ENCODE measurements at places on chromosomes 4 and X. TPM values are rescaled to one million over a fixed set of nuclear protein-coding genes. Genes with fewer than 3 reads are reported as not detected.

The RHOXF1 gene
- 2.7 TPM for polyA plus RNA-seq

DNA sequence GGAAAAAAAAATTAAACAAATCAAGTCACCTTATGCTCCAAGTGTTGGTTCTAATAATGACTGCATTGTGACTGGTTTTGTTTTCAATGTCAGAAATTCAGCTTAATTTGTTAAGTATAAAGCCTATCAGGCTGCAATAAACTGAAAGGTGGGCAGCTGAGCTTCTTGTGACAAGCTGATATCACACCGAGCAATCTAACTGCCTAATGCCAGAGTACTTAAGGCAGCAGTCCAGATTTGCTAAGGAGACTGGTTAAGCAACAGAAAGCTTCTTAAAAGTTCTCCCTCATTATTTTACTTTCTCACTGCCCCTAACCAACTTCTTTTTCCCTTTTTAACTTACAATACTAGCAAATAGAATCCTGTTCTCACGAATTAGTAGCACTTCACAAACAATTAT is 201.0 kb downstream of the MAB21L2 start:
- H3K4me1 ChIP-seq = no peaks in the 10 kb centered on the region
- no peak for DNase-seq
- no peak overlapping the region for H3K27ac ChIP-seq
- H3K4me3 ChIP-seq = no peak overlapping the region
- H3K27me3 ChIP-seq = no peaks in the 10 kb centered on the region
- peaks cover 3% of the 10 kb centered on the region for H3K36me3 ChIP-seq

The NUP54 gene
- 37.1 TPM for polyA plus RNA-seq

- H3K4me3 ChIP-seq = no peak overlapping the region
- H3K27ac ChIP-seq = no peak overlapping the region
- no peaks in the 10 kb centered on the region for H3K27me3 ChIP-seq
These were observed 468.2 kb upstream of the DIPK2B start for GRCh38 chrX:45668686-45669443.

DNA sequence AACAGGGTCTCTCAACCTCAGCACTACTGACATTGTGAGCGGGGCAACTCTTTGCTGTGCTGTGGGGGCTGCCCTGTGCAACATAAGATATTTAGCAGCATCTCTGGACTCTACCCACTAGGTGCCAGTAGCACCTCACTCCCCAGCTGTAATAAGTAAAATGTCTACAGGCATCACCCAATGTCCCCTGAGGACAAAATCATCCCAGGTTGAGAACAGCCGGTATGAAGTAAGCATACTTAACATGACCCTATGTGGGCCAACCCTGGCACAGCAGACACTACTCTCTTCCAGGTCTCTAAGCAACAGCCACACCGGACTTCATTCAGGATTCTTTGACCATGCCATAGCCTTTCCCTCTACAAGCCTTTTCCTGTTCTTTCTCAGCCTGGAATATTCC is 10.5 kb upstream of the MGST2 start:
- DNase-seq = no peak
- H3K4me1 ChIP-seq = peaks cover 28% of the 10 kb centered on the region
- H3K27ac ChIP-seq = no peak overlapping the region
- no peaks in the 10 kb centered on the region for H3K27me3 ChIP-seq

The SYN1 gene
- polyA plus RNA-seq = 0.34 TPM

GRCh38 chrX:120242813-120243212 is 7.8 kb upstream of the ZBTB33 start:
- H3K27ac ChIP-seq = no peak overlapping the region
- H3K36me3 ChIP-seq = peaks cover 6% of the 10 kb centered on the region
- peaks cover 8% of the 10 kb centered on the region for H3K4me1 ChIP-seq
- no peak overlapping the region for H3K4me3 ChIP-seq

The SLC9B1 gene
- polyA plus RNA-seq = 2.7 TPM

DNA sequence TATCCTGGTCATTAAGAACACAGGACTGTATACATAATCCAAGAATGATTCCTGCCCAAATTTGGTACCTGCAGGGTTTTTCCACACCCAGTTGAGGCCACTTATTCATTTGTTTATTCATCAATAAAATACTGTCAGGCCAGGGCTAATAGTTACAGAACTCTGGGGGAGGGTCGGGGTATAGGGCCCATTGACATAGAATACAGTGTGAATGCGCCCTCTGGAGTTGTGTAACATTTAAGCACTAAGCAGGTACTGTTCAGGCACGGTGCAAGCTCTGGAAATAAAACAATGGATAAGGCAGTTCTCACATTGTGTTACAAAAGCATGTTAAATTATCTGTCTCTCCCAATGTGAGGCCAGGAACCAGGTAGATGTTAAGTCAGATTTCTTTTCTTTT is 30.8 kb upstream of the LRBA start:
- H3K27me3 ChIP-seq = no peaks in the 10 kb centered on the region
- no peak overlapping the region for H3K4me3 ChIP-seq
- H3K4me1 ChIP-seq = no peaks in the 10 kb centered on the region

The RAP2C gene
- polyA plus RNA-seq = 18.5 TPM

- no peak overlapping the region for H3K27ac ChIP-seq
- DNase-seq = no peak
- H3K4me1 ChIP-seq = peaks cover 25% of the 10 kb centered on the region
- H3K4me3 ChIP-seq = no peak overlapping the region
- peaks cover 29% of the 10 kb centered on the region for H3K36me3 ChIP-seq
These were observed 3.7 kb upstream of the SRP72 start for GRCh38 chr4:56463711-56464110.

The CRMP1 gene
- not detected for polyA plus RNA-seq

DNA sequence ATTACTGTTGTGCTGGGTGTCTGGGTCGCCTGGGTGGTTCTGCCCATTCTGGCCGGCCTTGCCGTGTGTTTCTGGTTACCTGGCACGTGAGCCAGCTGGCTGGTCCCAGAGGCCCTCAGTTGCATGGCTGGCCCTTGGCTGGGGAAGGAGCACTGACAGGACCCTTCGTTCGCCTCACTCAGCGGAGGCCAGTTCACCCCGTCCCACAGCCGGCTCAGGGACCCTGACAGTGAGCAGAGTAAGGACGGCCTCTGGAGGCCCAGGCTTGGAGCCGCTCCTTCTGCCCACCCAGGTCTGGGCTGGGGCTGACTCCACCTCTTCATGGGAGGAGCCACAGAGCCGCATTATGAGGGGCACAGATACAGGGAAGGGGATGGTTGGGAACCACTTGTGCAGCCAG is 20.3 kb upstream of the HGFAC start:
- H3K4me1 ChIP-seq = no peaks in the 10 kb centered on the region
- peaks cover 11% of the 10 kb centered on the region for H3K36me3 ChIP-seq
- H3K27me3 ChIP-seq = no peaks in the 10 kb centered on the region
- no peak overlapping the region for H3K27ac ChIP-seq
- DNase-seq = no peak
- H3K4me3 ChIP-seq = no peak overlapping the region

DNA sequence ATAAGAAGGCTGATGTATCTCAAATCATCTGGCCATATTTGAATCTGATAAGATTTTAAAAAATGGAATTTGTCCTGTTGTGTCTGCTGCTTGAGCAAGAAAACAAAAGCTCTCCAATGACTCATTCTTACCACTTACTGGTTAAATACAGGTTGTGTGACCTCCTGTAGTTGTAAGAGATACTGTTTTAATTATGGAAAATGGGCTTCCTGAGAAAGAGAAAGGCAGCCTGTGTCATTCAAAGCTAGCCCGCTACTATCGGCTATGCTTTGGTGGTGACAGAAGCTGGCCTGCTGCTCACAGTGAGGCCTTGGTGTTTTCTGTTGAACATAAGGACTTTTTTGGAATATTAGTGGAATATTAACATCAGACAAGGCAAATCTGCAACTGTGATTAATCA is 1722.1 kb upstream of the PCDH10 start:
- no peak overlapping the region for H3K4me3 ChIP-seq
- no peaks in the 10 kb centered on the region for H3K4me1 ChIP-seq
- no peak for DNase-seq

DNA sequence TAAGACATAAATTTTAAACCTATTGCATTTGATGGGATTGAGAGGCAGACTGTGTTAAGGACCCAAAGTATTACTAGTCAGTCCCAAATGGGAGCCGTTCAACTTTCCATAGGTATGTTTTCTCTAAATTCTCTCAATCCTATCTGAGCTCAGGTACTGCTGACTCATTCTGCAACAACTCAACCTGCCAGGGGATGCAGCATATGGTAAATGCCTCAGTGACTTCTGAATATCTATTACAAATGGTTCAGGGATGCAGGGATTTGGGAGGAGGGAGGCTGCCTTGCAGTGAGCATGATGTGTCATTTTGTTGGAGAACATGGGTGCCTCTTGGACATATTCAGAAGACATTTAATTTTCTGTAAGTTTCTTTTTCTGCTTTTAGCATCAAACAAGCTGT is 97.3 kb downstream of the HDAC8 start:
- no peak for DNase-seq
- H3K27ac ChIP-seq = no peak overlapping the region
- no peaks in the 10 kb centered on the region for H3K27me3 ChIP-seq
- H3K4me3 ChIP-seq = no peak overlapping the region
- peaks cover 8% of the 10 kb centered on the region for H3K36me3 ChIP-seq

The CDS1 gene
- polyA plus RNA-seq = 0.11 TPM

- no peak overlapping the region for H3K4me3 ChIP-seq
- no peak overlapping the region for H3K27ac ChIP-seq
- H3K36me3 ChIP-seq = no peaks in the 10 kb centered on the region
- no peak for DNase-seq
- H3K27me3 ChIP-seq = no peaks in the 10 kb centered on the region
These were observed 1.4 kb upstream of the RPS6KA3 start for GRCh38 chrX:20267931-20268701.

DNA sequence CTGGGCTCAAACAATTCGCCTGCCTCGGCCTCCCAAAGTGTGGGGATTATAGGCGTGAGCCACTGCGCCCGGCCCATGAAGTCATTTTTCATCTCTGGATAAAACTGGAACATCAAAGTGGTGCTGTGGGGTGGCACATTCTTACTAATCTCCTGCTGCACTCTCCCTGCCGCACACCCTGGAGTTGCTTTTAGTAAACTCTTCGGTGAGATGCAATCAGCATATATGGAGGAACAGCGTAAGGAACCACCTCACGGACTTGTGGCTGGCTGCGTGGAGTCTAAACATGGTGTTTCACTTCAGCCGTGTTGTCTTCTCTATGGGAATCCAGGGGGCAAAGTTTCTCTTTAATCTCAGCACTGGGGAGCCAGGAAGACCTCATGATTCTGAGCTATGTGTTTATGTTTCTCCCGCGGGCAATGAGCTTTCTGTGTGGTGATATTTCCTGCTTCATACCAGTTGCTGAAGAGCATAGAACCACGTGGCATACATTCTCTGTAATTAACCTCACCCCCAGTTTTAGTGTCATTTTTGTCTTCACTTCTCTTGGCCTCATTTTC is 2.1 kb upstream of the RHOH start:
- H3K27me3 ChIP-seq = no peaks in the 10 kb centered on the region
- H3K4me3 ChIP-seq = peak overlapping the region; percentile 97

DNA sequence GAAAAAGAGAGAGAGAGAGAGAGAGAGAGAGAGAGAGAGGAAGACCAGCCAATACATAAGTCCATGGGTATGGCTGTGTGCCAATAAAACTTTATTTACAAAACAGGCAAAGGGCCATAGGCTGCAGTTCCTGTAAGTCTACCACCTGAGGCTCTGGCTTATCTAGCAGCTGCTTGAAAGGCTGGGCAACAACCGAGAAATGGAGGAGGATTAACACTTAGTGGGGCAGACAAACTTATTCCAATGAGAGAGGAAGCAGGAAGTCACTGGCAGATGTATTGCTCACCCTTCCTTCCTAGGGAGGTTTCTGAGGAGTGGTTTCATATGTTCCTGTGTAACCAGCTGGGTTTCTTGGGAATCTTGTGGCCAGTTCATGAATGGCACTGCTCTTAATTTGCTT is 4.7 kb upstream of the GPR143 start:
- H3K4me1 ChIP-seq = no peaks in the 10 kb centered on the region
- no peak for DNase-seq
- no peaks in the 10 kb centered on the region for H3K36me3 ChIP-seq
- no peak overlapping the region for H3K27ac ChIP-seq
- no peaks in the 10 kb centered on the region for H3K27me3 ChIP-seq
